ENCODE measurements at places on chromosomes 3 and 15.

DNA sequence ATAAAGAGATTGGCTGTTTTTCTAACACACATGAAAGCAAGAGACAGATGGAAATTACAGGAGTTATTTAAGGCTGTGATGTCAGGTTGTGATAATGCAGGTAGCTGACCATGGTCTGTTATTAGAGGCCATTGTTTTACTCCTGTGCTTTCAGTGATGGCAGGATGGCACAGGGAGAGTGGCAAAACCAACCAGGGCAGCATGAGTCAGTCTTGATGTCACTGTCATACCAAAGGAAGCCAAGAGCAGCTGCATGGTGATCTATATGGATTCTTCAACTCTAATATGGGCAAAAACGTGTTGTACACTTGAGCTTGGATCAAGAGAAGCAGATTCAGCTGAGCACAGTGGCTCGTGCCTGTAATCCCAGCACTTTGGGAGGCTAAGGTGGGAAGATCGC lies 91.8 kb upstream of the LMOD3 start:
- no peak for DNase-seq

DNA sequence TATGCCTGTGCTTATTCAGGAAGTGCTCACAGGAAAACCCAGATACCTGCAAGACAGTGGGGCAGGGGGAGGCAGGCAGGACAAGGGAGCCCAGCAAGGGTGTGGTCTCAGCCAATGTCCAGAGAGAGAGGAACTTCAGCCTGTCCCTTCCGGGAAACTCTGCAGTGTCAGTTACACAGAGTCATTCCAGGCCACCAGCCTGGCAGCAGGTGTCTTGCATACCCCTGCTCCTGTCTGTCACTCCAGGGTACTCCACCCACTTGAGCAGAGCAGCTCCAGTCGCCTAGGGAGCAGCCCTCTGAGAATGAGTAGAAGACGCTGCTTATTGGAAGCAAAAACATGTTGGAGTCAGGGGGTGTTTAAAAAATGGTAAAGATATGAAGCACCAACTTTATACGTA lies 431.2 kb upstream of the RGMA start:
- no peak for DNase-seq

GRCh38 chr15:64010719-64011118 lies 35.6 kb downstream of the DAPK2 start:
- DNase-seq: peak; percentile 65

DNA sequence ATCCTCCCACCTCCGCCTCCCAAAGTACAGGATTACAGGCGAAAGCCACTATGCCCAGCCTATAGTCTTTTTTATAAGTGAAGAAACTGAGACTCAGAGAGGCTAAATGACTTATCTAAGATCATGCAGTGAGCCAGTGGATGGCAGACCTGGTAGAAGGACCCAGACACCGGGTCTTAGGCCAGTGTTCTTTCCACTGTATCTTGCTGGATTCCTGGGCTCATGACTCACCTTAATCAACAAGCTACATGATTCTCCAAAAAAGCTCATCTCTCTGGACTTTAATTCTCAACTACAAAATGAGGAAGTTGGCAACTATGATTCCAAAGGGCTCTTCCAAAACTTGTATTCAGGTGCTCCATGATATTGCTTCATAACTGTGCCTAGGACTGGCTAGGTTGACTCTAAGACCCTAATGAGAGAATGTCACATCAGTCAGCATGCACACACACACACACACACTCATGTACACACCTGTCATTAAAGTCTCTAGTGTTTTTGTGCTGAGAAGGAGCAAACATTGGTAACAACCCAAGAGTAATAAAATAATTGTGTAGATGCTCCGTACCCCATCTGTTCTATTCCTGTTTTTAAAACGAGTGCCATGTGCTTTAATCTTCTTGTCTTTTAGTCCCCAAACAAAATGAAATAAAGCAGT lies 89.7 kb upstream of the SLC4A7 start:
- no peak for DNase-seq

DNA sequence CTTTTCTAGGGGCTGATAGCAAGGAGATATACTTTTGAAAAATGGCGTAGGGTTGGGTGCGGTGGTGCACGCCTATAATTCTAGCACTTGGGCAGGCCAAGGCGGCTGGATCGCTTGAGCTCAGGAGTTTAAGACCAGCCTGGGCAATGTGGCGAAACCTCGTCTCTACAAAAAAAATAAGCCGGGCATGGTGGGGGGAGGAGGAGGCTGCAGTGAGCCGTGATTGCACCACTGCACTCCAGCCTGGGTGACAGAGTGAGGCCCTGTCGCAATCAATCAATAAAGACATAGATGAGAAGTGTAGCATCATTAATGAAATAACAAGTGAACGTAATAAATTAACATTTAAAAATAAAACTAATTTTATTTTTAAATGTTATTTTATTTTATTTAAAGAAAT lies 134.6 kb downstream of the SLCO3A1 start:
- DNase-seq: no peak

- no peak for DNase-seq
Measured at GRCh38 chr3:23495507-23495906, 292.4 kb downstream of the UBE2E2 start.

DNA sequence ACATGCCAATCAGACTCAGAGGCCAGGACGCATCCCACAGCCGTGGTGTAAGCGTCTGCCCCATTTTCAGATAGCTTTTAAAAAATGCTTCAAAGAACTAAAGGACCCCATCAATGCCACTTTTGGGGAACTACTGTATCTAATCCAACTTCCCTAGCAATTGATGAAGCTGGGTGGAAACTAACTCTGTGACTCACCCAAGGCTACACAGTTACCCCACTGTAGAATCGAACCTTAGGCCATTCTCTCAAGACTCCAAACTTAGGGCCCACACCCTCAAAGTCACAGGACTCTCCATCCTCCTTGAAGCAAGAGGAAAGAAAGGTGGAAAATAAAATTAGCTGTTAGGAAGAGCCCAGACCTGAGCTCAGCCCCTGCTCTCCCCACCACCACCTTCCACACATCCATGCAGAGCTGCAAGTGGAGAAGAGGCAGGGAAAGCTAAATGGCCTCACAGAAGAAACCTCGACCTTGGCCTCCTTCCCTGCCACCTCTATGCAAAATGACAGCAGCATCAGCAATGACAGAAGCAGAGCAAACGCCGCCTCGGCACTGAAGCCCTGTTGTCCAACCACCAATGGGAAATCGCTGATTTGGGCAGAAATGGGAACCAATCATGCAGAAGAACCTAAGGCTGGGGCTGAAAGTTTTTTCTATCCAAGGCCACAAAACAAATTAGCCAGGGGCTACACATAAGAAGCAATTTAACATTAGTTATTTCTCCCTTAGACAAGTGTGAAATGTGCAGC lies 22.2 kb downstream of the ANP32A start:
- no peak for DNase-seq

GRCh38 chr3:36455406-36455805 lies 75.1 kb downstream of the STAC start:
- DNase-seq: no peak

DNA sequence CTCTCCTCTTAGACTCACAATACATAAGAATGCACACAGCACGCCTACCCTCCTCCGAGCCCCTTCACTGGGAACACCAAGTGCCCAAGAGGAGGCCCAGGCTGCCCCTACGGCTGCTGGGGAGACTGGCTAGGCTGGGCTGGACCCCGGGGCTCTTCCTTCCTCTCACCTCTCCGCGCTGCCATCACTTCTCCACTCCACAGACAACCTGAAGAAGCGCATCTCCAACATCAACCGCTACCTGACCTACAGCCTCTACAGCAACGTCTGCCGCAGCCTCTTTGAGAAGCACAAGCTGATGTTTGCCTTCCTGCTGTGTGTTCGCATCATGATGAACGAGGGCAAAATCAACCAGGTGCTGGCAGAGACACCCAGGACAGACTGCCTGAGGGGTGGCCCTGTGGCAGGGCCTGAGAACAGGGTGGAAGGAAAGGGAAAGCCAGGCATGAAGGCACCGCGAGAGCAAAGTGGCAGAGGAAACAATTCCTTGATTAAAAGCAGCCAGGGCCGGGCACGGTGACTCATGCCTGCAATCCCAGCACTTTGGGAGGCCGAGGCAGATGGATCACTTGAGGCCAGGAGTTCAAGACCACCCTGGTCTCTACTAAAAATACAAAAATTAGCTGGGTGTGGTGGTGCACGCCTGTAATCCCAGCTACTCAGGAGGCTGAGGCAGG lies 51.6 kb downstream of the SEMA3G start:
- DNase-seq: no peak

DNA sequence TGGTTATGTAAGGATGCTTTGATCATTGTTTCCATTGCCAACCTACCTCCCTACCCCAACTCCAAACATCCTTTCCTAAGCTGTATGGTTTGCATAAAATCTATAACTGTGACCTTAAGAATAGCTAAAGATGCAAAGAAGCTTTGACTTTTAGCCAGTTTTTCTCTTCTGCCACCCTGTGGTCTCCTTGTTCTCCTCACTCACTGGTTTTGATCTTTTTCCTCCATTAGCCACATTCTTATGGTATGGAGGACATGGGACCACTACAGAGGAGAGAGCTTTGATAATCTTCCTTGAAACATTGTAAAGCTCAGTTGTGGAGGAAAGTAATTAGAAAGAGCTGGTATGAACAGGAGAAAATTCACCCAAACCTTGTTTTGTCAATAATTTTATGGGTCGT lies 115.9 kb downstream of the NEK11 start:
- no peak for DNase-seq

DNA sequence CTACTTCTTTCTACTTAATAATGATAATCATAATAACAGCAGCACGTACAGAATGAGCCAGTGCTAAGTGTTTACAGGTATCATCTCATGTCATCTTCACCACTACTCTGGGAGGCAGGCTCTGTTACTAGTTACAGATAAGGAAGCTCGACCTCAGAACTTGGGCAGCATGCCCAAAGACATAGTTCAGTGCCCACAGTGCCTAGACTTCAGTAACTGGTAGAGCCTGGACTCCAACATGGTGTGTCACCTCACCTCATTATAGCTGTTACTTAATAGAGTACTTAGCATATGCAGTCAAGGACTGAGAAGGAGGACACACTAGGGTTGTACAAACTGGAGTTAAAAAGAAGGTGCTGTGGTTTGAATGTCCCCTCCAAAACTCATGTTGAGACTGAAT lies 7.6 kb downstream of the GADL1 start:
- no peak for DNase-seq

DNA sequence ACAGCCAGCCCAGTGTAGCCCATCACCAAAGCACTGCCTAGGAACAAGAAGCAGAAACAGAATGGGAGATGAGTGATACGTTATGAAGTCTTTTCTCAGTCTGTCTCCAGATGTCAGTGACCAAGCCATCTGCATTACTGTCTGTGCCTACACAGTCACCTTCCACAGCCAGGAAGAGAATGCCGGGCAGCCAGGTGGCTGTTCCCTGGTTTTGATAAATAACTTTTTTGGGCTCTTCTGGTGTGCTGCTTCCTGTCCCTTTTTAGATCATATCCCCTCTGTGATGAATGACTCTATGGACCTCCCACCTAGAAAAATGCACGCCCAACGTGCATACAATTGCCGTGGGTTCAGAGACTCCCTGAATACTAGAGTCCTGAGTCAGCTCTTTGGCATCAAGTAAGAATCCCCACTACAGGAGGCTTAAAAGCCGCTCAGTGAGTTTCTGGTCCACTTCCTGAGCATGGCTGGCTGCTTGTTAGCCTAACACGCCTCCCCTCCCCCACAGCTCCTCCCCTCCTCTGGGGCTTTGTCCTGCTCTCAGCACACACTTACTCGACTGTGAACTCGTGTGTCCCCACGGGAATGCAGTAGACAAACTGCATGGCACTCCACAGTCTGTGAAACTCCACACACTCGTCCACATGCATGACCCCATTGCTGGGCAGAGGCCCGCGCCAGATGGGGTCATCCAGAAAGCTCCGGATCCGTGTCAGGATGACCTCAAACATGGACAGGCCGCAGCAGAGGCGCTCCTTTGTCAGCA lies 34.7 kb downstream of the NIPA2 start:
- DNase-seq: no peak

DNA sequence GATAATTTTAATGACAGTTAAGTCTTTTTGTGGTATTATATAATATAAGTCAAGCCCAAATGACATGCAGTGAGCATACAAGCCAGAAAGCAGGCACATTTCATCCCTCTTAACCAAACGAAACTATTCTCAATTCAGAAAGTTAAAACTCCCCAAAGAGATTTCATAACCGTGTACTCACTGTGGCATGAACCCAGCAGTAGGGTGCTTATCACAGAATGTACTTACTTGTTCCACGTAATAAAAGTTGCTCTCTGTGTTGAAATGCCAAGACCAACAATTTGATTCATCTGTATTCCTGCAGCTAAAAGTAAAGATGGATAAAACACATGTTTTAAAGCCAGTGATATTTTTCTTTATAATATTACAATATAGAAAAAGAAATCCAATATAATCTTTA lies 12.1 kb downstream of the GK5 start:
- DNase-seq: no peak

- DNase-seq: no peak
Measured at GRCh38 chr3:60064210-60065178, 1014.7 kb upstream of the CFAP20DC start.

GRCh38 chr15:41490355-41490754 lies 3.3 kb upstream of the ITPKA start:
- no peak for DNase-seq

GRCh38 chr3:197381371-197381770 lies 83.0 kb upstream of the DLG1 start:
- no peak for DNase-seq

GRCh38 chr3:16514021-16514700 lies 662 bp upstream of the RFTN1 start:
- DNase-seq: no peak

DNA sequence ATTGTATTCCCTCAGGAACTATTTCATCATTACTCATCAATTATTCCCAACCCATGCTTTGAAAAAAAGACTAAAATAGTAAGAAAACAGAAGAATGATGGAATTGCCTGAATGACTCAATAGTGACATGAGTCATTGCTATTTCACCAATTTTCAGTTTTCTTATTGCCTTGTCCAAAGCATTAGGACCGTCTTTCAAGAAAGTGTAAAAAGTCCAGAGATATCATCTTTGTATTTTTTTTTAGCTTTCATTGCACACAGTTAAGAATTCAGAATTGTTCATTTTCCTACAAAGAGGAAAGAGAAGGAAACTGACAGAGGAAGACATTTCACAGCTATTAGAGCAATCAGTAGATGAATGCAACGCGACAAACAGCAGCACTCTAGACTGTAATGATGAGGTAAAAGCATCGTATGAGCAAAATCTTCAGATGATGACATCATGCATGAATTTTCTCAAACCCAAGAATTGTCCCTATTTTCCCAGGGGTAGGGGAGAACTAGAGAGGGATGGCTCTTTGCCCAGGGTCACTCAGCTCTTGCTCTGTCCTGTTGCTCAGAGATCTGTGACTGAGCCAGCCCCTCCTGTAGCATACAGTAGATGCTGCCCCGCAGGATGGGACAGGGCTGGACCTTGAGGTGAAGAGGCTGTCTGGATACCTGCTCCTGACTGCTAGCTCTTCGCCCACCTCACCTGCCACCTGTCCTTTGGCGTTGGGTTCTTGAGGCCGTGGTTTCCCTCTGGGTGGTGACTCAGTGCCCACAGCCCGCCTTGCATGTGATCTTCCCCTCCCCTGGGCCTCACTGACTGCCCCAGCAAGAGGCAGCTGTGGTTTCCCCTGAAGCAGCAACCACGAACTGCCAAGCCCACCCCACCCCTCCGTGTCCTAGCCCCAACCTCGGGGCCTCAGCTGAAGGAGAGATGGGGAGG lies 84.8 kb downstream of the PPCDC start:
- peak; percentile 52 for DNase-seq
